ENCODE measurements at places on chromosomes 5 and 9.

DNA sequence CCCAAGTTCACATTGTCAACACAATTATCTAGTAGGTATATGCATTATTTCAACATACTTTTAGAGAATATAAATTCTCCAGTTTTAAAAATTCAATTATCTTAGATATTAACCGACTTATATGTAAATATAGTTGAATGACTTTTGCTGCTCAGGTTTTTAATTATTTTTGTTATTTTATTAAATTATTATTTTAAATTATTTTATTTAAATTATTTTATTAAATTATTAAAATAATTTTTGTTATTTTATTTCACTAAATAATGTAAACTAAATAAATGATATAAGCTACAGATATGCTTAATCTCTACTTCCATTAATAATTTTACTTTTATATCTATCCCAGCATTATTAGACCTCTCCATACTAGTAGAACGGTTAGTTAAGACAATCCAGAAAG, 544.3 kb upstream of the ARRDC3 start:
- no peak for DNase-seq

GRCh38 chr5:82673057-82673809, 395.1 kb upstream of the RPS23 start:
- no peak for DNase-seq

GRCh38 chr5:69231281-69231680, 3.4 kb upstream of the CDK7 start:
- DNase-seq = no peak

- DNase-seq = no peak
These were observed 50.4 kb downstream of the NXNL2 start for GRCh38 chr9:88585426-88585825.

DNA sequence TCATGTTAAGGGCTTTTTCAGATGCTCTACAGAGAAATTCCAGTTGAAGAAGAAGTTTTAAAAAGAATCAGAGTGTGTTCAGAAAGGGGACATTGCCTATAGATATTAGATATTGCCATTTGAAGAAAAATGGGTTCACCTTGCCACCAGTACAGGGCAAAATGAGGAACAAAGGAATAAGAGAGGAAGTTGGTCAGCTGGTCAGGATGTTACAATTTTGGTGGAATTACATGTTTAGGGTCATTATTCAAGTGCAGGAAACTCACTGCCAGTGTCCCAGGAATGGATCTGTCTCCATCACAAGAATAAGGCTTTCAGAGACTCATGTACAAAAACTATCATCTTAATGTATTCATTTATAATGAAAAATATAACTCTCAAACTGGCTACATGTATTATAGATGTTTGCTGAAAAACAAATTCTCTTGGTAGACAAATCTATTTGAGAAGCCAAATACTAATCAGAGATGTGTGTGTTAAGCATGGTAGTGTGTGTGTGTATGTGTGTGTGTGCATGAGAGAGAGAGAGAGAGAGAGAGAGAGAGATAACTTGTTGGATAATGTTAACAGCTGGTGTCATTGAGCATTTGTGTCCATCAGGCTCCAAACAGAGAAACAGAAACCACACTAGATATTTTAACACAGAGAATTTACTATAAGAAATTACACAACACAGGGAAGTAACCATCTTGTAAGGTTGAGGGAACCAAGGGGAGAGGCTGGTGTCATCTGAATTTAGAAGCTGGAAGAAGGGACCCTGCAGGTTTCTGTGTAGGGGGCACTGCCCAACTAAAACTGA, 5.0 kb upstream of the C1QTNF3 start:
- DNase-seq = no peak

DNA sequence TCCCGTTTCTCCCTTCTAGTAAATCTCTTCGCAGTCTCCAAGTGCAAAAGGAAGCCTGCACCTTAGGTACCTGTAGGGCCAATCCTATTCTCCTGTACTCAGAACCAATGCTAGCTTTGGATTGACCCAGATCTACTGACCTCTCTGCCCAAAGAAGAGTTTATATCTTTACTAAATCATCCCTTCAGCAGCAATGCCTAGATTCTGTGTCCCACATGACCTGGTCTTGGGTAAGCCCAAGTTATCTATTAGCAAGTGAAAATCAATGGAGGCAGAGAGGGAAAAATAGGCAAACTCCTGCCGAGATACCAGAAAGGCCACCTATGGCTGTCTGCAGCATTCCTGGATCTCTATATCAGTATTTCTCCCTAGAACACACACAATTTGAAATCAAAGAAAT, 60.0 kb downstream of the SUSD1 start:
- peak; percentile 19 for DNase-seq

GRCh38 chr9:110095776-110096175, 112.2 kb downstream of the C9orf152 start:
- DNase-seq = no peak

- no peak for DNase-seq
These were observed 139.5 kb downstream of the BARX1 start for GRCh38 chr9:93815677-93816076.

DNA sequence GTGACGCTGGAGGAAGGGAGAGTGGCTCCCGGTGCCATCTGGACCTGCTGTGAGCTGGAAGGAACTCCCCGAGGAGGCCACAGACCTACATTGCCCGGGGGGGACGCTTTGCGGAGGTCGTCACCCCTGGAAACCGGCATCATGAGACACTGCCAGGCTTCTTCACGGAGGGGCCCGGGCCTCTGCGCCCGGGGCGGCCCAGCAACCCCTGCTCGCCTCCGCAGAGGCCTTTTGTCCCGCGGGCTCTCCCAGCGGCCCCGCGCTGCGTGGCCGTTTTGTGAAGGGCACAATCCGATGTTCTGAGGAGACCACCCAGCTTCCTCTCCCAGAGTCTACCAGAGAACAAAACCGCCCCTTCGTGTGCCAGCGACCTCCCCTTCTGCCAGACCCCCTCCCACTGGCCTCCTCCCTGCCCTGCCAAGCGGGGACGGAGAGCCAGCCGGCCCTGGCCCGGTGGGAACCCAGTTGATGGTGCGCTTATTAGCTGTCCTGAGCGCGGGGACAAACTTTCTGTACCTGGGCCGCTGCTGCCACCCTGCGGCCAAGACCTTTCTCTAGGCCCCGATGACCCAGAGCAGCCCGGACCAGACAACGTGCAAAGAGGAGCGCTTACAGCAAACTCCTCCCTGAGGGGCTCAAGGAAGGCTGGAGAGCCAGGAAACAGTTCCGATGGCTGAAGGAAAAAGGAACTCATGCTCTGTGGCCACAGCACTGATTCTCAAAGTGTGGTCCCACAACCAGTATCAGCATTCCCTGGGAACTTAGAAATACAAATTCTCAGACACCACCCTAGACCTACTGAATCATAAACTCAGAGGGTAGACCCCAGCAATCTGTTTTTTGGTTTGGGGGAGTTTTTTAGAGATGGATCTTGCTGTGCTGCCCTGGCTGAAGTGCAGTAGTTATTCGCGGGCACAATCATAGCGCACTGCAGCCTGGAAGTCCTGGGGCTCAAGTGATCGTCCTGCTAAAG, 86.7 kb downstream of the SLC1A3 start:
- DNase-seq = peak; percentile 58

GRCh38 chr5:121628783-121629182, 222.9 kb upstream of the FTMT start:
- DNase-seq = no peak

DNA sequence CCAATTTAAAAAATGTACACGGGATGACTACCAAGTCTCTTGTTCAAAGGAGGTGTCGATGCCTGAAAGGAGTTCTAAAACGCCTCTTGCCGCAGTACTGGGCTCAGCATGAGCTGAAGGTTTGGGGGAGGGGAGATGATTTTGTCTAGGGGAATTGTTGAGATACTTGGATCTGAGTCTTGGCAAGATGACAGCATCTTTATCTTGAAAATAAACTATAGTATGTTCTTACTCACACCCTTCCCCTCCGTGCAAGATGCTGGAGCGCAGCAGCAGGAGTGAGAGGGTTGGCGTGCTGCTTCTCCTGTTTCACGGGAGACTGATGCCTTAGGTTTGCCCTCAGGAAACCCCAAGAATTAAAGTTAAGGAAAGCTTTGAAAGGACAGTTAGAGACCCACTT, 47.3 kb downstream of the FAM78A start:
- no peak for DNase-seq

DNA sequence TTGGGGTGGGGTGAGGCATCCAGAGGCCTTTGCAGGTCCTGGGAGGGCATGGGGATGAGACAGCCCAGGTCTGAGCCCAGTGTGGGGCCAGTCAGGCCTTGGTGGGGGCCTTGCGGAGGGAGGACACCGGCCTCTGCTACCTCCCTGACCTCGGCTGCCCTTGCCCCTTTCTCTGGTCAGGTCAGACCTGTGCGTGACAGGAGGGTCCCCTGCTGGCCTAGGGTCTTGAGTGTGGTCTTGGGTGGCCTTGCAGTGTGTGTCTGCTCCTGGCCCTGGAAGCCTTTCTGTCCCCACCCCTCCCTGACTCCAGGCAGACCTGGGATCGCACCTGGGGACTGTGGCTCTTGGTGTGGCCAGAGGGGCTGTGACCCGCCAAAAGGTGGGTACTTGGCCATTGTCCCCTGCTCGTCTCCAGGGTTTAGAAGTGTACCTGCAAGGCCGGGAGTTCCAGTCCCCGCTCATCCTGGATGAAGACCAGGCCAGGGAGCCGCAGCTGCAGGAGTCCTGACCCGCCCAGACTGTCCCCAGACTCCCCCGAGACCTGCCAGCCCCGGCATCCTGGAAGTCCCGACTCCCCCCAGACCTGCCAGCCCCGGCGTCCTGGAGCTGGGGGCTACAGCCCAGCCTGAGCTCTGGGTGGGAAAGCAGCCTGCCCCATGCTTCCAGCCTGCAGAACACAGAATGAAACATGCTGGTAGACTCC, 4.4 kb upstream of the MAN1B1 start:
- DNase-seq = no peak

GRCh38 chr5:34498572-34498971, 157.6 kb upstream of the RAI14 start:
- no peak for DNase-seq

- no peak for DNase-seq
These were observed at the start of gene PCDHGA3 for GRCh38 chr5:141343242-141343952. Gene PCDHGA3, plus strand, starts transcription at chr5:141343829. Its CDS starts 205 bp downstream, at chr5:141344034.

DNA sequence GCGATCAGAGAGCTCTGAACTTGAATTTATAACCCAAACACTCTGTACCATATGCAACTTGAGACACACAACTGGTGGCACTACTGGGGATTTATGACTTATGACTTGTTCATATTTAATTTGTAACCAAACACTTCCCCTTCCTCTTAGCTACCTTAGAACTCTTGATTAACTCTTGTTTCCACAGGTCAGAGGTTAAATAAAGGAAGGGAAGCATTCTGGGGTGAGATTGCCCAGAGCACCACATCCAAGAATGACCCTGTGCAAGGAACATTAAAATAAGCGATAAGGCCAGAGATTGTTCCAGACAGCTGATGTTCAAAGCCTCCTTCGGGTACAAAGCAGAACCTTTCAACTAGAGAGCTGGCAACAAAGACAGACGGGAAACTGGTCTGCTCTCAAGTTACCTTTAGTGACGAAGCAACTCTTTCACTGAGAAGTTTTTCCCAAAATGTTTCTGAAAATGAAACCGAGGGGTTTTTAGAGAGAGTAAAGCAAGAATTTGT, 242.6 kb downstream of the DENND1A start:
- no peak for DNase-seq

DNA sequence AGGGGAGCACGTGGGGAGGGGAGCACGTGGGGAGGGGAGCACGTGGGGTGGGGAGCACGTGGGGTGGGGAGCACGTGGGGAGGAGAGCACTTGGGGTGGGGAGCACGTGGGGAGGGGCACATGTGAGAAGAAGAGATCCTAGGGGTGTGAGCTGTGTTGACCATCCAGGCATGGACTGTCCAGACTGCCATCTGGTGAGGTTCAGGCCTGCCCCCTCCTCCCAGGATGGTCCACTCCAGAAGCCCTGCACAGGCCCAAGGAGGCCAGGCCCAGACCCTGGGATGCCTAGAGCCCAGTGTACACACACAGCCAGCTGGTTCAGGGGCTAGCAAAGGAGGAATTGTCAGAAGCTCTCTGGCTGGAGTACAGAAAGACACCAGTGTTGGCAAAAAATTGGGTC, 2.3 kb downstream of the SNAPC4 start:
- DNase-seq = no peak

DNA sequence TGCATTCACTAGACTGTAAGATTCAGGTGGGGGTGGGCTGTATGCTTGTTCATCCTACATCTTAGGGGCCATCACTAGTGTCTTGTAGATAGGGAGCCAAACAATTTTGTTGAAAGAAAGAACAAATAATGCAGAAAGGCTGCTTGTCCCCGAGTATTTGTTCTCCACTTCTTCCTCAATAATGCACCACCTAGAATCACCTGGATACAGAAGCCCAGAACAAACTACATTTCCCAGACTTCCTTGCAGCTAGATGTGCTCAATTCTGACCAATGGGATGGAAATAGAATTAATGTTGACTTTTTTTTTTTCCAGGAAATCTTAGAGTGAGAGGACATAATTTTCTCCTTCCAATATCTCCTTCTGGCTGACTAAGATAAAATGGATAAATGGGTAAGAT, 38.9 kb upstream of the TNFSF8 start:
- no peak for DNase-seq

GRCh38 chr5:116631147-116631546, 56.5 kb upstream of the SEMA6A start:
- no peak for DNase-seq

GRCh38 chr5:55732585-55732984, 5.3 kb upstream of the DDX4 start:
- no peak for DNase-seq

DNA sequence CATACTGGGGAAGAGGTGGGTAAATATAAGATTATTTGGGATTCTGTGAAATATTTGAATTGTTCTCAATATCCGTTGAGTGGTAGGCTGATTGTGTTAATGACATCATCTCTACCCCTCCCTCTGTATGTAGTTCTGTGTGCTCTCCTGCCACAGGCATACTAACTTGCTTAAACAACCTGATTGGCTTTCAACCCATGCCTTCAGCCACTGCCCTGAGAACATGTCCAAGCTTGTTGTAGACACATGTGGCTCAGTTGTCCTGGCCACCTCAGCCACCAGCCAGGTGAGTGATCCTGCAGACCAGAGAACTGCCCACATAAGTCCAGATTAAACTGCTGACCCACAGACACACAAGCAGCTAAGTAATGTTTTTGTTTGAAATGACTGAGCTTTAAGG, 31.1 kb downstream of the ANKS6 start:
- no peak for DNase-seq

DNA sequence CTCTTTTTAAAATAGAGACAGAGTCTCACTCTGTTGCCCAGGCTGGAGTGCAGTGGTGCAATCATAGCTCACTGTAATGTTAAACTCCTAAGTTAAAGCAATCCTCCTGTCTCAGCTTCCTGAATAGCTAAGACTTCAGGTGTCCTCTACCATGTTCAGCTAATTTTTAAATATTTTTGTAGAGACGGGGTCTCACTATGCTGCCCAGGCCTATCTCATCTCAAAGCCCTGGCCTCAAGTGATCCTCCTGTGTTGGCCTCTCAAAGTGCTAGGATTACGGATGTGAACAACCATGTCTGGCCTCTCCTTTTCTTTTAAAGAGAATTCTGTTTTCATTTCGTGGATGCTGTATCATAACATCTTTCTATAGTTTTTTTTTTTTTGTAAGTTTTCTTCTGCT, 11.7 kb downstream of the STX17 start:
- DNase-seq = no peak

DNA sequence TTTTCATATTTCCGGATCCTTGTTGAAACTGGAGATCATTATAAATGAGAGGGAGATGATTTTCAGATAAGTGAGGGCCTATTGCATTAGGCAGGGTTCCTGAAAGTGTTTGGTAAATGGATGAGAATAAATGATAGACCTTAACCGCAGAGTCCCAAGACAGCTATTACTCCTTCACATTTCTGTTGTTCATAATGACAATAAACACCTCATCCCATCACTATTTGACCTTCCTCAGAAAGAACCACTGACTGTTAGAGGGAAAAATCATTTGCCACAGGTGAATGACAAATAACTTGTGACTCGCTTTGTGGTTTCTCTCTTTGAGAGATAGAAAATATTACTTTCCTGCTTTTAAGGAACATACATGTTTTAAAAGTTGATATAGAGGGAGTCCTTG, 47.3 kb upstream of the TRMT10B start:
- no peak for DNase-seq
